Activated CD4-positive, alpha-beta memory T cell treated with anti-CD3 and anti-CD28 coated beads for 36 hours (primary cell): ENCODE measurements at places on chromosomes 1 and 21. TPM values are rescaled to one million over a fixed set of nuclear protein-coding genes. Genes with fewer than 3 reads are reported as not detected.

CCDC190 gene
- total RNA-seq: not detected

PGLYRP4 gene
- total RNA-seq: not detected

MMEL1 gene
- 1.00 TPM for total RNA-seq

ABCA4 gene
- total RNA-seq: not detected

IVL gene
- not detected for total RNA-seq

CATSPERE gene
- 0.33 TPM for total RNA-seq

DDR2 gene
- total RNA-seq: 0.19 TPM

CASQ2 gene
- not detected for total RNA-seq

CSMD2 gene
- not detected for total RNA-seq

XCL1 gene
- total RNA-seq: 1.2 TPM

OR2T29 gene
- total RNA-seq: not detected

KLHDC7A gene
- total RNA-seq: not detected

EVI5 gene
- total RNA-seq: 37.2 TPM

UBASH3A gene
- total RNA-seq: 27.2 TPM

ADAMTS4 gene
- total RNA-seq: 3.0 TPM

FCGR3A gene
- total RNA-seq: not detected

PHLDA3 gene
- 4.1 TPM for total RNA-seq

NID1 gene
- 0.07 TPM for total RNA-seq

VASH2 gene
- total RNA-seq: 0.63 TPM

HOOK1 gene
- 12.9 TPM for total RNA-seq

PRR9 gene
- total RNA-seq: not detected

KRTAP6-1 gene
- not detected for total RNA-seq

LAMC2 gene
- total RNA-seq: not detected

GJB4 gene
- not detected for total RNA-seq

NKAIN1 gene
- not detected for total RNA-seq

AMY1A gene
- total RNA-seq: not detected

TTLL10 gene
- total RNA-seq: not detected

S100A7 gene
- not detected for total RNA-seq

NR5A2 gene
- not detected for total RNA-seq

KCNJ9 gene
- total RNA-seq: not detected

GLIS1 gene
- total RNA-seq: not detected

LCE2B gene
- total RNA-seq: not detected

SDF4 gene
- 305 TPM for total RNA-seq

C1orf141 gene
- total RNA-seq: 1.2 TPM
